Activated naive CD4-positive, alpha-beta T cell treated with anti-CD3 and anti-CD28 coated beads, Interleukin-2, amount 50 U/mL, for 16 hours (primary cell): ENCODE measurements at places on chromosomes 5 and 9.
A peak's percentile ranks its signal among the peaks of the same experiment; 100 is the strongest.

GRCh38 chr5:56580864-56581263, 234.5 kb upstream of the MAP3K1 start:
- no peak for DNase-seq

DNA sequence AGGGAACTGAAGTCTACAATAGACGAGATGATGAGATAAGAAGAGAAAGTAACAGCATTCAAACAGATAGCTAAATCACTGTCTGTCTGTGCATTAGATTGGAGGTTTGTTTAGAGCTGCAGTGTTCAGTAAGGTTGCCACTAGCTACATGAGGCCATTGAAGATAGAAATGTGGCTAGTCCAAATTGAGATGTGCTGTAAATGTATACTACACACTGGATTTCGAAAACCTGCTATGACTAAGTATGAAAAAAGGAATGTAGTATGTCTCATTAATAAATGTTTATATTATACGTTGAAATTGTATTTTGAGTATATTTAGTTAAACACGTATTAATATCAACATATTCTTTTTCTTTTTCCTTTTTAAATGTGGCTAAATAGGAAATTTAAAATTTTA, 142.1 kb downstream of the XRCC4 start:
- no peak for DNase-seq

- no peak for DNase-seq
These were observed 144.4 kb downstream of the BNC2 start for GRCh38 chr9:16726029-16726428.

GRCh38 chr5:10442576-10442975, 897 bp downstream of the ROPN1L start:
- no peak for DNase-seq

DNA sequence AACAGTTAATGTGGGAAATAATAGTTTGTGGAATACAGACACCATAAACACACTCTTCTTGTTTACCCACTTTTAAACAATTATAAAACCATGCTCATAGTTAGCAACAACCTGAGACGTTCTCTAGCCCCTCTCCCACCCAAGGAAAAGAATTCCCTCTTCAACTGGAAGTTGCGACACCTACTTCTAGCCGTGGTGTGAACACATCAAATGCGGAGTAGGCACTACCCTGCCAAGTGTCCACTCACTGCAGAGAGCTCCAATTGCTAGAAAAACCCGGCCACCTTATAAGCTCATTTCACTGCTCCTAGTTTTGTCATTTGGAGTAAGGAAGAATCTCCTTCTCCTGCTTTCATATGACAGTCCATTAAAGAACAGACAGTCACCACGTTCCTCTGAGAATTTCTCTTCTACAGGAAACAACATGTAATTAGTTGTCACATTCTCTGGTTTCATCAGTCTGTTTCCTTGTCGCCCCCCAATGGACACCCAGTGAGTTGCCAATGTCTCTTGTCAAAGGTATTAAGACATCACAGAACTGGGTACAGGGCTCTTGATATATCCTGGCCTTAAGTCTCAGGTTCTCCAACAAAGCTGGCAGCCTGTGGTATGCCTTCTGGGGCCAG, 47.3 kb downstream of the PRLR start:
- DNase-seq: peak; percentile 15

GRCh38 chr5:173094012-173094661, 38.0 kb downstream of the CREBRF start:
- DNase-seq: no peak

DNA sequence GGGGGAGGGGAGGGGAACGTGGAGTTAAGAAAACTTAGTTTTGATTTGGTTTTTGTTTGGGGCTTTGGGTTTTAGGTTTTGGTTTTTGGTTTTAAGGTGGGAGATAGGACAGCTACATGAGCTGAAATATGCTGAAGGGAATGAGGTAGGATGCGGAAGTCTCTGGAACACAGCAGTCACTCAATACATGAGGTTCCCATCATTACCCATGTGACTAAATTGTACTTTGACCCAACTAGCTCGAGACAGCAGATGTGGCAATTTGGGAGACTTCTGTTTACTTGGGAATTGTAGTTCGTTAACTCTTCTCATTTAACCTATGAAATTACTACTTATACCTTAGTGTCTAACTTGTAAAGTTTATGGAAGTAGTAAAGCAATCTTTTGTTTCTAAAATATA, 124.2 kb downstream of the TLE1 start:
- DNase-seq: no peak

GRCh38 chr5:157650991-157651611, 1.1 kb downstream of the SOX30 start:
- DNase-seq: no peak

GRCh38 chr5:88875341-88876234, 7.4 kb downstream of the MEF2C start:
- no peak for DNase-seq

- no peak for DNase-seq
These were observed 42.2 kb upstream of the FABP6 start for GRCh38 chr5:160187091-160187490.

DNA sequence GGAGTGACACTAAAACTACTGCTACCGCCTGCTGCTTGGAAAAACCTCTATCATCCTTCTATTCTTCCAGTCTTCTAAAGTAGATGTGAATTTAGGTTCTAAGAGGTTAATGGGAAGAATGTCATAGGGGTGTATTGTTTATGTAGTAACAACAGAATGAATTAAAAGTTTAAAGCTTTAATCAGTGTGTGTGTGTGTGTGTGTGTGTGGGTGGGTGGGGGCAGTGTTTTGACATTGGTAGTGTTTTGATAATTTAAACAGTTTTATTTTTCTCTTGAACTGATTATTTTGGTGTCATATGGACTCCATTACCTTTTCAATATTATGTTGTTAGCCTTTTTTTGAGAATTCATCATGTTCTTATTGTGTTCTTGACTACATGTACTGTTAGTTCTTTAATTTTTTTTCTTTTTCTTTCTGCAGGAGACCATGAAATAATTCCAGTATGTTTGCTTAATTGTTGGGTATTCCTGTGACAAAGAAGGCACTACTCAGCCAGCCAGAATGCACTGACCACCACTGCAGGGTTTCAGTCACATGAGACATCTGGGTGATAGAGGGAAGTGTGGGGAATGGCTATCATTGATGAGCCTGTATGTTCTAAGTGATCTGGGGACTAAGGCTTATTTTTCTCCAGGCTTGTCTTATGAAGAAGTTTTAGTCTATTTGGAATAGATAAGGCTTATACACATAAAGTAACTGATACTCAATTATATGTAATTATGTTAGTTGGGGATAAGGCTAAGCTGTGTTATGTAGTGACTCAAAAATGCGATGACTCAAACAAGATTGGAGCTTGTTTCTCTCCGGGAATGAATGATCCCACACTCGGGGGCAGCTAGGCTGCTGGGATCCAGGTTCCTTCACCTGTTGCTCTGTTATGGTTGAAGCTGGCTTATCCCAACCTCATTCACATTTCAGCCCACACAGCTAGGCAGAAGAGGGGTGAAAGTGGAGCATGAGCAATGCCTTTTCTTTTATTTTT, 50.2 kb upstream of the ACTBL2 start:
- DNase-seq: no peak

DNA sequence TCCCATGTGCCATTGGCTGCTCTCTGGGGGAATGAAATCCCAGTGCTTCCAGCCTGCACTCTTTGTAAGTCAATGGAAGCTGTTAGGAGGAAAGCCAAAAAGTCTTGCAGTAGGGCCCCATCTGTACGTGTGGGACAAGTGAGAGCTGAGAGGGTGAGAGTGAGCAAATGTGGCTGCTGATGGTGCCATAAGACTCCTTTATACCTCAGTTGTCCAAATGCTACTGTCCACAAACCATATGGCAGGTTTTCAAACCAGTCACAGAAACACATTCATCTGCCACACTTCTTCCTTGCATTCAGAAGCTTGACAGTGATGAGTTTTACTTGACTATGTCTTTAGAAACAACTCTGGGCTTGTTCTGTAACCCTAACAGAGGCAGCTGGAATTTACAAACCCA, 543.8 kb downstream of the CSNK1G3 start:
- no peak for DNase-seq

DNA sequence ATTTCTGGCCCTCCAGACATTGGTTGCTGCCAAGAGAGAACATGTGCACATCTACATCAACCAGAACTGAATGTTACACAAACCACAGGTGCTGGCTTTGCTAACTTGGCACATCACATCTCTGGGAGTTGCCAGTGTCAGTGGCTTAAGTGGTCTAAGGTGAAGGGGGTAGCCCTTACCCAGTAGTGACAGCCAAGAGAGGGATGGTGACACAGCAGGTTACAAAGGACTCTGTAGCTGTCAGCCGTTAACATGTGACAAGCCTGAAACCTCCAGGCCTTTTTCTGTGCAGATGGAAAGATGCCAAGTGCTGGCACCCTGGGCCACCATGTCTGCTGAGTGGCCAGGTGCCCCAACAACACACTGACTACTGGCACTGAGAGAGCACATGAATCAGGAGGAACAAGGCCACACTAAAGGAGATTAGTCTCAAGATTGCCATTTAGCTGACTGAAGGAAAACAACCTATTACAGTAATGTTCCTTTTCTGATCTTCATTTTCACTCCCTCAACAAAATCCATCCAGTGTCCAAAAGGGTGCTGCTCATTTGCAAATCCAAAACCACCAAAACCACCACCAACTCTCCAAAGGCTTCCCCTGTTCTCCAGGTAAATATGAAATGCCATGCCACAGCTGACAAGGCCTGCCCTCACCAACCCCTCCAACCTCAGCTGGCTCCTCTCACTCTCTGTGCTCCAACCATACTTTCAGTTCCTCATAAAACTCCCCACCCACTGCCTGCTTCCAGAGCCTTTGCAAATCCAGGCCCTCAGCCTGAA, 20.2 kb downstream of the SIL1 start:
- no peak for DNase-seq

DNA sequence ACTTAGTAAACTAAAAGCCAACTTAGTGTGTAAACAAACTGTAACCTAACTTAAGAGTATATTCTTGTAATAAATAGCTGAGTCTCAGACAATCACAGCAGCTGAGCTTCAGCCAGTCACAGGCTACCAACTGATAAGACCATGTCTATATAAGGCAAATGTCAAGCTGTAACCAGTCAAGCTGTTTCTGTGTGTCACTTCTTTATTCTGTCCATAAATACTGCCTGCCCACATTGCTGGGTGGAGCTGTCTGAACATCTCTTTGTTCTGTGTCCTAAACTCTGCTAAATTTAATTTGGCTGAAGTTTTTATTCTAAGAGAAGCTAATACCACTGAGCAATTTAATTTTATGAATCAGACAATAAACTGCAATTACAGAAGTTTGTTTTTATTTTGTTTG, 412.1 kb upstream of the CDH10 start:
- no peak for DNase-seq

- DNase-seq: no peak
These were observed 23.6 kb downstream of the CTSL start for GRCh38 chr9:87749335-87750035.

DNA sequence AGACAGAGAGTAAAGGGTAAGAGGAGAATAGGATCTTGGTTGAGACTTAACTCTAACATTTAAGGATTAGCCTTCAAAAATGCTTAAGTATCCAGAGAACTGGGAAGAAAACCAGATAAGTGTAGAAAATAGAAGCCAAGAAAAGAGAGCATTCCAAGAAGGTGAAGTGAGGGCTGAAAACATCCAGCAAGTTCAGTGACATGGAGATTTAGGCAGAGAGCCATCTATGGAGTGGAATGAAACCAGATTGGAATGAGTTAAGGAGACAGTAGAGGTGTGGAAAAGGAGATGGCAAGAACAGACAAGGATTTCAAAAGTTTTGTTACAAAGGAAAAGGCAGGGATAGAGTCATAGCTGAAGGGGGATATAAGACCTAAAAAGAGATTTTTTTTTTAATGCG, 188.1 kb downstream of the TRPM3 start:
- DNase-seq: no peak

DNA sequence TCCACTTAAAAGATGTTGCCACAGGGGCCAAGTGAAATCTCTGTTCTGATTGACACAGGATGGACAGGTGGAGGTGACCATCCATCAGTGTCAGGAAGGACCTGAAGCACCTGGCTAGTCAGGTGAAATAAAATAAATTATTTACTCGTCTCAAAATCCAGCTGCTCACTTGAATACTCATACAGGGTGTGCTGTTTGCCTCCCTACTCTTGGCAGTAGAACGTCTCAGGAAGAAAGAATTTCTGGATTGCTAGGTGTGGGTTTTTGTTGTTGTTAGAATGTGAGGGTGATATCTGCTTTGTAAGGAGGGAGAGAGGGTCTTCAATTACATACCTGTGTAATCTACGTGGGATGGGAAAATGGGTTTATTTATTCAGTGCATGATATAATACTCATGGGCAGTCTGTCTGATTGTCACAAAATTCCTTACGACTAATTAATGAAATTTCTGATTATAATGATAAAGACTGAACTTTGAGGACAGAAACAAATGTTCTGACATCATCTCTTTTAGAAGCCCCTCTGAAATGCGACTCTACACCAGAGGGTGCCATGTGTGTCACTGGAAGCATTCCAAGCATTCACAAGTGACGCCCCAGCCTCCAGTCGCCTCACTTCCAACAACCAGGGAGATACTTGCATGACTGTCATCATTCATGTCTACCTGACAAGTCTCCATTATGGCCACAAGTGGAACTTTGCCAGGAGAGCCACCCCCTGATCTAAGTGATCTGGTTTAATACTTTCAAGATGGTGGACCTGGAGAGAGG, 218.4 kb downstream of the GAPVD1 start:
- DNase-seq: no peak

DNA sequence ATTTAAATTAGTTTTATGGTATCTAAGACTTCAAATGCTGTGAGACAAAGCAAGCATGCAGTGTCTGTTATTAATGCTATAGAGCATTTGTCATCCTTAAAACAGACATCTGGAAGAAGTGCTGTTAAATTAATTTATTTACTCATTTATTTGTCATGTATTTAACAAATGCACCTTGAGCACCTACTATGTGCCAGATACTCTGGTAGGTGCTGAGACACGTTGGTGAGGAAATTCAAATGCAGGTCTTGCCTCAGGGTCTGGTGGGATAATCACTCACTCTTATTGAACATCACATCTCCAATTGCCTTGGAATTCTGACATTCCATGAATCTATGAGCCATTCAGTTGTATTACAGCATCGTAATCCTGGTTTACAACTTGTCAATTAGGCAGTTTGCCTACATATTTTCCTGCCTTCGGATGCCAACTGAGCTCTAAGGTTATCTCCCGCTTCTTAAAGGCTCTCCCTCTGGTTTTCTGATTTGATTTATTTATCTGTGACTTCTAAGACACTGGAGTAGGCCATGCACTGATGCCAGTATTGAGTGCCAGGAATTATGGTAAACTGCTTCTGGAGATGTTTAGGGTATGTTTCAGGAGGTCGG, 56.0 kb upstream of the RPS23 start:
- no peak for DNase-seq

DNA sequence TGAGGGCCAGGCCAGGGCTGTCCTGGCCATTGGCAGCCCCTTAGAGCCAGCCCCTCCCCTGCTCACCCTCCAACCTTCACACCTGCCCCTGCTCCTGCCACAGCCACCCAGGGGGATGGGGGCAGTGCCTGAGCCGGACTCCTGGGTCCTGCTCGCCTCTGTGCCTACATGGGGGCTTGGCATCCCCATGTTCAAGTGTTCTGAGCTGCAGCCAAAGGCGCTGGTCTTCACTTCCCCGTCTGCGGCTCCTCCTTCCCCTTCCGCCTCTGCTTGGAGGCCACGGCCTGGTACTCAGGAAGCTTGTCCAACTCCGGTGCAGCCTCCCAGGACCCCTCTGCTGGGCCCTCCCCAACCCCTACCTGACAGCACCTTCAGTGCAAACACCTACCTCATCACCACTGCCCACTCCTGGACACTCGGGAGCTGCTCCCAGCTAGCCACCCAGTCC, 2.3 kb upstream of the DNLZ start:
- no peak for DNase-seq
